ENCODE measurements at places on chromosomes 5 and 9.

GRCh38 chr5:132896685-132897084, 23.2 kb downstream of the LEAP2 start:
- no peak for DNase-seq

DNA sequence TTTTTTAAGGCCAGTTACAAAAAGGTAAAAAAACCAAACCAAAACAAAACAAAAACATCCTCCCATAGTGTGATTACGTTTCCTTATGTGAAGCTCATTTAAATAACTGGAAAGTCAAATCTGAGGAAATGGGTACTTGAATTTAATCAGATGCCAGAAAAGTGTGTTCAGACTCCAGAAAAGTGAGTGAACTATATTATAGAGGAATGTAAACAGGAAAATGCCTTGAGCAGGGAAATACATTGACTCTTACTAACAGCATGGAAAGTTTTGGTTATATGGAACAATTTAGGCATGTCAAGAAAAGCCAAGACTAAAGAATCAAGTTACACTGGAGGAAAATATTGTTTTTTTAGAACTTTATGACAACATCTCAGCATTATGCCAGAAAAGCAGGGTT, 37.8 kb upstream of the RNF20 start:
- DNase-seq = no peak

DNA sequence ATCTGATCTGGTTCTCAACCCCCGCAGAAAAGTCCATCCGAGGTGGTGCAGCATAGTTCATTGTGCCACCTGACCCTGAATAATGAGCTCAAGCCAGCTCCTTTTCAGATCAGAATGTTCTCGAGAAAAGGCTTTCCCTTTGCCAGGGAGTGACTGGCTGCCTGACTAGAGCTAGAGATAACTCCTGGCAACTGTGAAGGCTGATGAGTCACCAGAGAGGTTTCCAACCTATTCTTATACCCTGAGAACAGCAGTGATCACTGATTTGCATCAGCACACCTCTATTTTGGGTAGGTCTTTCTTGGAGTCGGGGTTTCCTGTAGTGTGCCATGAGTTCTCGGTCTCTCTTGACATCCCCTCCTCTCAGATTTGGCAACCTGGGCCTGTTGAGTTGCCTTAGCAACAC, 127.9 kb downstream of the PIK3R1 start:
- DNase-seq = peak; percentile 24

- DNase-seq = no peak
Observed at GRCh38 chr5:41908374-41909079, 4.4 kb downstream of the RIMOC1 start.

GRCh38 chr5:158670201-158670600, 429.5 kb downstream of the EBF1 start:
- no peak for DNase-seq

GRCh38 chr5:122846051-122846550, 688 bp downstream of the SNX24 start:
- no peak for DNase-seq

- DNase-seq = no peak
Observed at GRCh38 chr9:85009251-85009650, 339.7 kb downstream of the NTRK2 start.

DNA sequence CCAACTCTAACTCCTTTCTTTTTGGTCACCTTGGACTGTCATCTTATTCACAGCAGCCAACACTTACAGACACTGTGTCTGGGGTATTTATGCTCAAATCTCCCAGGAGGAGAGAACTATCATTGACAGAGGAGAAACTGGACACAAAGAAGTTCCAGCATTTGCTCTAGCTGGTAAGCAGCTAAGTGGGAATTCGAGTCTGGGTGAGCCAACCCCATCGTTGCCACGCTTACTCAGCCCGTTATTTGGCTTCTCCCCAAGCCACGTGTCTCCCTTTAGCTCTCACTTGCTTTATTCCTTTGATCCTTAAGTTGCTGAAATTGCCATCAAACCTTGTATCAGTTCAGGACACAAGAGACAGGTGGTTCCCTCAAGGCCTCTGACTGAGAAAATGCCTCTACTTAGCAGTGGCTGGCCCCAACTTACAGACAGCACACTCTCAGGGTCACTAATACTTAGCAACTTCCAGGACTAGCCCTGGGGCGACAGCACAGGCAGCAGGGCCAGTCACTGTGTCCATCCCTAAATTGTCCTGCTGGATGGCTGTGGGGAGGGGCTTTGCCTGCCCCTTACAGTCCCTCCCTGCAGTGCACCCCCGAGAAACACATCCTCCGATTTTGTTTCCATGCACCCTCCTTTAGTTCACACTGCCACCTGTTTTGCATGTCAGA, 1.4 kb downstream of the SLC36A2 start:
- DNase-seq = no peak

DNA sequence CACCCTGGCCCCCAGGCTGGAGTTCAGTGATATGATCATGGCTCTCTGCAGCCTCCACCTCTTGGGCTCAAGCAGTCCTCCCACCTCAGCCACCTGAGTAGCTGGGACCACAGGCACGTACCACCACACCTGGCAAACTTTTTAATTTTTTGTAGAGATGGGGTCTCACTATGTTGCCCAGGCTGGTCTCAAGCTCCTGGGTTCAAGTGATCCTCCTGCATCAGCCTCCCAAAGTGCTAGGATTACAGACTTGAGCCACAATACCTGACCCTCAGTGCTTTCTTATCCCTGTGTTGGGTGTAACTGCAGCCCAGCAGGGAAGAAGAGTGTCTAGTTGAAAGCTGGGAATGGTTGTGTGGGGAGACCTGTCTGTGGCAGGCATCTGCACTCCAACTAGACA, 10.9 kb downstream of the PTPA start:
- DNase-seq = no peak

- DNase-seq = no peak
Observed at GRCh38 chr5:115393239-115393638, 96.8 kb upstream of the CCDC112 start.

- DNase-seq = no peak
Observed at GRCh38 chr5:83900306-83900705, 179.7 kb upstream of the HAPLN1 start.

GRCh38 chr5:163612358-163613149, 107.1 kb downstream of the MAT2B start:
- DNase-seq = no peak

GRCh38 chr5:173463207-173463606, 135.0 kb upstream of the STC2 start:
- DNase-seq = no peak
